Smooth muscle cell of the pulmonary artery (primary cell): ENCODE measurements at places on chromosomes 16 and 17. TPM values are rescaled to one million over a fixed set of nuclear protein-coding genes. Genes with fewer than 3 reads are reported as not detected.

Gene LLGL2
- 0.26 and 0.46 TPM in 2 replicates for total RNA-seq

Gene PRSS27
- total RNA-seq = 0.69 and 0.72 TPM in 2 replicates

Gene CACNG5
- total RNA-seq = not detected in 2 replicates

Gene CHST6
- 0.83 and 2.1 TPM in 2 replicates for total RNA-seq
